ENCODE measurements at places on chromosomes 1 and 21.

GRCh38 chr1:32989160-32990050 lies 24.8 kb upstream of the RNF19B start:
- no peak for DNase-seq

GRCh38 chr1:228267962-228268880 lies 60.4 kb downstream of the OBSCN start:
- no peak for DNase-seq

- no peak for DNase-seq
Observed at GRCh38 chr1:37290718-37291117, 183.7 kb upstream of the ZC3H12A start.

DNA sequence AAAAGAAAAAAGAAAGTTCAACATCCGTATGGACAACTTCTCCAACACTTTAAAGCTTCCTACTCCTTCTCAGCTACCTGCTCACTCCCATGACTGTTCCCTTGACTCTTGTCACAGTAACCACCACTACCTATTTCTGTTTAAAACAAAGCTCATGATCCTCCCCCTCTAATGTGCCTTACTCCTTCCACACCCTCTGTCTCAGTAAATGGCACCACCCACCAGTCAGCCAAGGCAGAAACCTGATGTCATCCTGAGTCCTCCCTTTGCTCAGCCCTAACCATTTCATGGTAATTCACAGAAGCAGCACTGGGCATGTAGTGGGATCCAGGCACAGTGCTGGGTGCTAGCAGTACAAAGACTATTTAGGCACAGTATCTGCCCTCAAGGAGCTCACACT lies 63.0 kb upstream of the PPM1J start:
- no peak for DNase-seq

- no peak for DNase-seq
Observed at GRCh38 chr1:155247667-155248553, 7.4 kb downstream of the ENTREP3 start.

DNA sequence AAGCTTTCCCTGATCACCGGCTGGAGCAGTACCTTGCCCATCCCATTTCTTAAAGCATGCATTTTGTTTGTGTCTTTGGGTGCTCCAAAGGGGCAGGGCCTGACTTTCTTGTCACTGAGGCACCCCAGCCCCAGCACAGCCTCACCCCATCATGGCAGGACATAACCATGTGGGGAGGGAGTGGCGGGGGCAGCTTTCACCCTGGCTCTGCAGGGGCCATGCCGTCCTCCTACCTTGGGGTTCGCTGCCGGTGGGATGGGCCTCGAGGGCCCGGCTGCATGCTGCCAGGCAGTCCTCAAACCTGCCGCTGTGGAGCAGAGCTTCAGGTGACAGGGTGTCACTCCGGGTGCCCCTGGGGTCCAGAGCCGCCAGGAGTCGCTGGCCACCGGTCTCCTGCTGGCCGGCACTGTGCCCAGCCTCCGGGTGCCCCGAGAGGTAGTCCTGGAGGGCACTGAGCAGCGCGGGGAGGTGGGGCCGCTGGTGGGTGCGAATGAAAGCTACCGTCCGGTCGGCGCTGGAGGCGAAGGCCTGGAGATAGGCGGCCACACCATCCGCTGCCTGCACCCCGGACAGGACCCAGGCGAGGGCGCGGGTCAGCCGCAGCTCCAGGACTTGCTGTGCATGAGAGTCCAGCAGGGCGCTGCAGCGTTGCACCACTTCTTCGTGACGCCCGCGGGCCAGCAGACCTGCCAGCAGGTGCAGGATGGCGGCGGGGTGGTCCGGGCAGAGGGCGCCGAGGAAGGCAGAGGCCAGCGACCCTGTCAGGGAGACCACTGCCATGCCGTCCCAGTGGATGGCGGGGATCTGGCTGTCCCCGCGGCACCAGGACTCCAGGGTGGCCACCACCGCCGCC lies 1.5 kb downstream of the TTC34 start:
- no peak for DNase-seq

DNA sequence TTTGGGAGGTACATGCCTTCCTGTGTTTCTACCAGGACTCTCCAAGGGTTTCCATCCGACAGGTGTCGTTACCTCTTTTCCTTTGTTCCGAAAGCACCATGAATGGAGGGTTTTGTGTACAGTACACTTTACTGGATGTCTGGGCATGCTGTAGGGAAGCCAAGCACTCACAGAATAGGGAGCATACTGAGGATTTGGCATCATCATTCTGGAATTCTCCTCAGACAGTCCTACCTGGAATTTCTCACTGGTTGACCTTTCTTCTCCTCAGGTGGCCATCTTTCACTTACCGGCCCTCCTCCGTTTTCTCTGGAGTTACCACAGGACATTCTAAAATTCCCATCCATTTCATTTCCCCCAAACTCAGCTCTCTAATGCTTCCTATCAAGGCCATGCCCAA lies 5.9 kb upstream of the MPL start:
- DNase-seq: no peak

DNA sequence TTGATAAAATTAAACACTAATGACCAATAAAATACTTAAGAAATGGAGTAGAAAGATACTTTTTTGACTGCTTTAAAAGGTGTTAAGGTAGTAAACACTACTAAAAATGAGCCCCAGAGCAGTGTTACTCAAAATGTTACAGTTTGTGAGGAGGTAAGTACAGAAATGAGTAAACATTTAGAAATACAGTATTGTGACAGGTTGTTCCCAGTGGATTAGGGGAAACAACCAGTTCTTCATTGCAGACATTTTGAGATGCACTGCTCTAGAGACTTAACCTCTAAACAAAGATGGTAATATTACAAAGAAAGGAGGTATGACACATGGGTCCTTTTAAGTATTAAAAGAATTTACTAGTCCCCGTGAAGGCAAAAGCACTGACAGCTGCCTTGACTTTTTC lies 12.7 kb downstream of the DHX9 start:
- DNase-seq: no peak

GRCh38 chr1:43008115-43009060 lies 49.7 kb upstream of the SLC2A1 start:
- no peak for DNase-seq

DNA sequence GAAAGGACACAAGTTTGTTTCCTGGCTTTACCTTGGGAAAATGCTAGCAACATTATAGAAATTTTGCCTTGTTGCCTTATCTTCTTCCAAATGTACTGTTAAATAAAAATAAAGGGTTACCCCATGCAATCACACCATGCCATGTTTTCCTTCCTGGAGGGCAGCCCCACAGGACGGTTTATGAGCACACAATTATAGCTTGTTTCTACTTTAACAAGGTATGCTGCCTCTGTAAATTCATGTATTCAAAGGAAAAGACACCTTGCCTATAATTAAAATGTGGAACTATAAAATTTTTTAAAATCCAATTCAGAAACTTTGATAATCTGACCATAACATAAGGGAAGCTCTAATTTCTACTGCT lies 63.4 kb downstream of the CAPN2 start:
- DNase-seq: no peak

Data from central memory CD4-positive, alpha-beta T cell (primary cell).